H1 (cell line): ENCODE measurements at places on chromosomes 11 and 22.

GRCh38 chr11:98600786-98601773 is 419.7 kb upstream of the CNTN5 start:
- no peak for DNase-seq

GRCh38 chr11:75090671-75091177 is 6.0 kb downstream of the OR2AT4 start:
- no peak for DNase-seq

DNA sequence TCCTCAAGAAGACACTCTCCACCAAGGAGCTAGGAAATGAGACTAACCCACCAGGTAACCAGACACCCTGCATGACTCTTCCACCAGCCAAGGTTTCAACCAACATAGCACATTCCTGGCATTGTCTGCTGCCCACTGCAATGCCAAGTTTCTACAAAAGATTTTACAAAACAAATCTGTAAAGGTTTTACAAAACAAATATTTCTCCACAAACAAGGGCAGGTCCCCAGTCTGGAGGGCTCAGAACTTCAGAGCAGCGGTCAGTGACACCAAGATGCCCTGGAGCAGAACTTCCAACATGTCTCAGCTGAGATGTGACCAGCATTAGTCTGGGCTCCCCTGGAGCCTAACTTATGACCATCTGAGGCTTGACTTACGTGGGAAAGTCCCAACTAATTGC is 14.0 kb downstream of the GALNT18 start:
- no peak for DNase-seq

GRCh38 chr11:119861160-119861559 is 132.2 kb upstream of the NECTIN1 start:
- no peak for DNase-seq

DNA sequence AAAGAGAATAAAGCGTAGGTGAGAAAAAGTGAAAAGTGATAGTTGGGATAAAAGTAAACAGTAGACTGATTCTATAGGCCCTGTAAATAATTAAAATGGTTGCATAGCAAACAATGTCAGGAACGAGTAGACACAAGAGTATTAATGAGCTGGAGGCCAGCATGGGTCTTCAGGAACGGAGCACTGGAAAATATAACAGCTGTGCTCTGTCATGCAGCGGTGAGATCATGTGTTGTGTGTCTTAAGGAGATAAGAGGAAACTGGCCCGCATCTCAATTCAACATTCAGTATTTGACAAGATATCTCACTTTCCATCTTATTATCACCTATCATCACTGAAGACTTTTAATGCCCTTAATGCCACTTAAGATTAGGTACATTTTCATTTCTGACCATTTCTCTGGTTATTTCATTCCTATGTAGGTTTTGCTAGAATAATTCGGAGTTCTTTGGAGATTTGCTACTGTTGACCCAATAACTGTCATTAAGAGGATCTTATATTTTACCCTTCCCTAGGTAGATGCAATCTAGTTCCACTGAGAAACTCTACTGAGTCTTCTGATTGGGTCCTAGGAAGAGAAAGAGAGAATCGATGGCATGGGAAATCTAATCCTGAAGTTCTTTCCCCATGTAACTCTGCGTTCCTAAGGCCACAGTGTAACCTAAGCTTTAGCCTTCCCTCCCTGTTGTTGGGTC is 35.5 kb upstream of the VWA5A start:
- no peak for DNase-seq

- no peak for DNase-seq
Measured at GRCh38 chr22:39522567-39523300, 2.4 kb downstream of the ATF4 start.

DNA sequence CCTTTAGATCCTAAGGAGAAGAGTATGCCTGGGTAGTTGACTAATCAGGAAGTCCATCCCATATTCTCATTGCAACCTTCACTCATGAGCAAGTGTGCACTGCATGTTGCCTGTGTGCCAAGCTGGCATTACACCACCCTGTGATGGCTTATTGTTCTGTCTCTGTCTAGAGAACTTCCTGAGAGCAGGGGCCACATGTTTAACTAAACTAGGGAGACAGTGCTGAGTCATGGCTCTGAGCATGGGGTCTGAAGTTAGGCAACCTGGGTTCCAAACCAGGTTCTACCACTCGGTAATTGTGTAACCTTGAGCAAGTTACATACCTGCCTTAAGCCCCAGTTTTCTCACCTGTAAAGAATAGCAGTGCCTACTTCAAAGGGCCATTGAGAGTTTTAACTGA is 39.6 kb downstream of the CSNK2A3 start:
- no peak for DNase-seq

DNA sequence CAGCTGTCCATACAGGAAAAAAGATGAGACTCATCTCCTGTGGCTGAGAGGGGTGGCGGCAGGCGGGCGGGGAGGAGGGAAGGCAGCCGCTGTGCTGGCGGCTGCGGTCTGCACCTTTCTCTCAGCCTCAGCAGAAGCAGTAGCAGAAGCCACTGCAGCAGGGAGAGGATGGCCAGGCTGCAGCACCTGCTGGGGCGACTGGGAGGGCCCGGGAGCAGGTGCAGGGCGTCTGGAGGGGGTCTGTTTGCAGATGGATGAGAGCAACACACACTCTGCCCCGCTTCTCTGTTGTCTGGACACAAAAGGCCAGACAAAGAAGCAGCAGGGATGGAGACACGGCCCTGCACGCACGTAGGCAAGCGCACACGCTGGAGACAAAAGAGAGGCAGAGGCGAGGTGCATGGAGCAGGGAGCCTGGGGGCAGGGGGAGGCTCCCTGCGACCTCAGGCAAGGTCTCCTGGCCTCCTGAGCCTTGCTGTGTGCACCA is 9.3 kb upstream of the MIAT start:
- DNase-seq, result peak; percentile 88

DNA sequence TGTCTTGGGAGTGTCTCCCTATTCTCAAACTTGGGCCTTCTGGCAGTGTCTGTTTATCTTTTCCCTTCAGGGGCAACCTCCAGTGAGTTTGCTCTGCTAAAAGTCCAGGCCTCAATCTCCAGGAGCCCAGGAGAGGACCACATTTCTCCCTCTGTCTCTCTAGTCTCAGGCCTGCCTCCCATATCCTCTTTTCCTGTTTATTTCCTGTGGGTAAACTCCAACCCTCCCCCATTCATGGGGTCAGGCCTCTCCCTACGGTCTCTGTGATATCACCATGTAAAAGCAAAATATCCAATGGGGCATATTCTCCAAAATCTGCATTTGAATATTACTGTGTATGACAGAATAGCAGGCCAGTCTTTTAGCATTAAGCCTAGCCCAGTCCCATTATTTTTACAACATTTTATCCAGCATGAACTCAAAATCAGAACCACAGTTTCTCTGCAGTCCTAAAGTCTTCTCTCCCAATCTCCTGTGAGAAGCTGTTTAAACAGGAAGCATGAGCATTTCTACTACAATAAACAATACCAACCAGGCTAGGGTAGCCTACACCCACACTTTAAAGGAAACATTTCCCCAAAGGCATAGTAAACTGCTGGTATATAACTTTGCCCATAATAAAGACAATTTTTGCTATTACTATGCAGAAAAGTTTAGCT is 18.0 kb upstream of the TMEM135 start:
- no peak for DNase-seq

DNA sequence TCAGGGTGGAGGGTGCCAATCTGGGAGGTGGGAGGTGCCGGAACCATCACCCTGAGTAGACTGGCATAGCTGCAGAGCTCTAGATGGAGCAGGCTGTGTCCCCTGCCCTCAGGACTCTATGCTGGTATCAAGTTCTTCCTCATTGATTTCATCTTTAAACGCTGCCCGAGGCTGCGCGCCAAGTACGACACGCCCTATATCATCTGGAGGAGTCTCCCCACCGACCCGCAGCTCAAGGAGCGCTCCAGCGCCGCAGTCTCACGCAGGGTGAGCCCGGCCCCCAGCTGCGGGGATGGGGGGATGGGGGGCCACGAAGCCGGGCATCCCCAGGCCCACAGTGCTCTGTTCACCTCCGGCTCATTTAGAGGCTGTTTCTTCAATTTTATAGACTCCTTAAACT is 52.5 kb downstream of the GRAMD4 start:
- DNase-seq, result no peak

- DNase-seq, result no peak
Measured at GRCh38 chr11:128232588-128232987, 354.8 kb downstream of the ETS1 start.

- DNase-seq, result no peak
Measured at GRCh38 chr11:68365943-68366435, 53.6 kb downstream of the LRP5 start.

DNA sequence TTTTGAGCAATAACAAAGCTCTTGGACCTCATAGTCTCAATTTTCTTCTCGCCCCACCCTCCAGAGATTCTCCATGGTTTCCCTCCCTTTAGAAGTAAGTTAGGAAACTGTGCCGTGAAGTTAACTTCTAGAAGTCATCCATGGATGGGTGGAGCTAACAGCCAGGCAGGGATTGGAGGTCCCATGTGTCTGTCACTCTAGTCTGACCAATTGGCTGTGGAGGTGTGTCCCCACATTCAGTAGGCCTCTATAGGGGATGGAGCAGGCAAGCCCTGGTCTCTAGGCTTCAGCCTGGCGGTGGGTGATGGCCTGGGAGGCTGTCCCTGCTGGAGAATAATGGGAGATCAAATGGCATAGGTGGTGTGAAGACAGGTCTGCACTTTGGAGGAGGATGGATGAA is 50.7 kb downstream of the TP53I11 start:
- DNase-seq, result no peak

- DNase-seq, result no peak
Measured at GRCh38 chr11:73191151-73191550, 26.9 kb upstream of the P2RY2 start.

GRCh38 chr11:28108958-28109357 is 770 bp downstream of the METTL15 start:
- no peak for DNase-seq

DNA sequence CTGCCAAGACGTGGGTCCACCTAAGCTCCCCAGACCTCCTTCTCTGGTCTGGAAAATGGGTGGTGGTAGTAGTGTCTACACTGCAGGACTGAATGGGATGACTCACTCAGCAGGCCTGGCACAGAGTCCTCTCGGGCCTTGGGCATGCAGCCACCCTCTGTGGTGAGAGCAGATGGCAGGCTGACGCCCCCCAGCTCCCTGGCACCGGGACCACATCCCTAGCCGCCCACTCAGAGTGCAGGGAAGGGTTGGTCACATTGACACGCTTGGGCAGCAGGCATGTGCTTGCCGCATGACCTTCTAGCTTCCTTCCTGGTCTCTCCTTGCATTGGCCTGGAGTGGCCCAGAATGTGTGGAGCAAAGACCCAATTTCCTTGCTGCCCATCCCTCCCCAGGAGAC is 30.7 kb upstream of the PRODH start:
- DNase-seq, result no peak

GRCh38 chr11:120335556-120335907 is 681 bp upstream of the ARHGEF12 start:
- DNase-seq, result no peak

GRCh38 chr11:34445956-34446355 is 7.2 kb downstream of the CAT start:
- DNase-seq, result no peak

- no peak for DNase-seq
Measured at GRCh38 chr22:35601743-35602615, 15.2 kb downstream of the MB start.

DNA sequence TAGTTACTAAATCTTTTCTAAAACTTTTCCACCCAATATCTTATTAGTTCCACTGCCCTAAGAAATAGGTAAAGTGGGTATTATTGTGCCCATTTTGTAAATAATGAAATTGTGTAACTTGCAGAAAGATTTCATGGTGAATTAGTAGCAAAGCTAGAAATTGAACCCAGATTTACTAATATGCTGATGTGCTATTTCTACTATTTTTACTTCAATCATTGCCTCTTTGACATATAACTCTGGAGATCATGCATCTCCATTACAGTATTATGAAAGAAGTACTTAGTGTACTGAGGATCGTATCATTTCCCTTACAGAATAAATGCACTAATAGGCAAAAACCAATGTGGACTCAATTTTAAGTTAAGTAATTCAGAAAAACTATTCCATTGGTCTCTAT is 119.0 kb downstream of the CSTPP1 start:
- no peak for DNase-seq

DNA sequence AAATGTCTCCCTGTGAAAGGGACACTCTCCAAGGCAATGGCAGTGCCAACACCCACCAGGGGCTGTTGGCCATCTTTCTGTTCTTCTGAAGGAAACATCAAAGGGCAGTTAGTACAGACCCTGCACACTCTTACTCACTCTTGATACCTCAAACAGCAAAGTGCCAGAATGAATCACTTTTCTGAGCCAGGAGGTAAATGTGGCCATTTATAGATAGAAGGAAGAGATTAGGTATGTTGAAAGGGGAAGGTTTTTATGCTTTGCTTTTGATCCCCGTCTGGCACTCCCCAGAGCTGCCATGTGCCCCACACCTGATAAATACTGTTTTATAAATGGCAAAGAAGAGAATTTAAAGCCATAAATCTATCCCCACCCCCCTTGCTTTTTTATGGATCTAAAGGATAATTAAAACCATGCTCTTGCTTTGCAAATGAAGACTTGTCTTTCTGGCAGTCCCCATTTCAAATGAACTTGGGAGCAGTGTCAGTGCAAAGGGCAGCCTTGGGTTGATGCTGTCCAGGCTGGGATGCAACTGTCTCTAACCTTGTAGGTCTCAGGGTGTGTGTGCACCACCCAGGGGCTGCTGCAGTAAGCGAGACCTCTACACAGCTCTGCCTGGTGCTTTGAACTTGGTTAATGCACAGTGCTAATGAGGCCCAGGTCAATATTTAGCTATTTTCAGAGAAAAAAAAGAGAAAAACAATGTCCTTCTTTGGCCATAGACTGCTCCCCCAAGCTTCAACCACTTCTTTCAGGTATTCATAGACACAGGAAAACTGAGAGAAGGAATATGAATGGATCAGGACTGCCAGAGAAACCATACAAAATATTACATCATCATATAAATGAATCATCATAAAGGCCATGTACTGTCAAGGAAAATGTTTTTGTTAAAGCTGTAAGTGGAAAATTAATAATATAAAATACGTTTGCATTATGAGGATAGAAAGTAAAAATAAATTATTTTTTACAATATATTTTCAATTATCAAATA is 207.5 kb downstream of the ETS1 start:
- no peak for DNase-seq

DNA sequence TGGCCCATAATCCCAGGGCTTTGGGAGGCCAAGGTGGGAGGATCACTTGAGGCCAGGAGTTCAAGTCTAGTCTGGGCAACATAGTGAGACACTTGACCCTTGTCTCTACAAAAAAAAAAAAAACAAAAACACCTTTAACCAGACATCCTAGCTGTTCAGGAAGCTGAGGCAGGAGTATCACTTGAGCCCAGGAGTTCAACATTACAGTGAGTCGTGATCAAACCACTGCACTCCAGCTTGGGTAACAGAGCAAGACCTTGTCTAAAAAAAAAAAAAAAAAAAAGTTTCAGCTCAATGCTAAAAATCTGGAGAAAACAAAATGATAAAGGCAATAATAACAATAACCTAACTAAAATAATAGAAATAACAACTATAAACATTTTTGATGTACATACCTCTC is 22.6 kb upstream of the APLP2 start:
- DNase-seq, result no peak

DNA sequence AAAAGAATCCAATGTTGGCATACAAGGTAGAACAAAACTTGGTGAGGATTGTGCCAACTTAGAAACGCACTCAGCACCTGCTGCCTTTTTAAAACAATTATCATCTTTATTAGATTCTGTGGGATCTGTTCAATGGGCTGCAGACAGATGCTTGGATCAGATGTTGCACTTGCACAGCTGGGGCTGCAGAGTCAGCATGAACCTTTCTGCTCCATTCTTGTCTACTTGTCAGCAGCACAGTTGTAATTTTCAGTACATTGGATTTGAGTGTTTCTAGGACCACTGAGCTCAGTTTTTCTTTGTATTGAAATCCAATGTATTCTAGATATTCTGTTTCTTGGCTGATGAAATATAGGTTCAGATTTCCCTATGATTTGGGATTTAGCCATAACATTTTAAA is 164.5 kb downstream of the LUZP2 start:
- DNase-seq, result no peak
